NCI-H460 (cell line): ENCODE measurements at places on chromosomes 2 and 18.

GRCh38 chr18:76377359-76377756, 117.7 kb downstream of the ZNF516 start:
- no peak for DNase-seq

GRCh38 chr2:127740665-127741288, 39.5 kb downstream of the SFT2D3 start:
- DNase-seq: no peak

GRCh38 chr18:48831802-48832201, 119.0 kb downstream of the SMAD7 start:
- DNase-seq: no peak

- DNase-seq: no peak
Measured at GRCh38 chr2:239392688-239393387, 8.0 kb downstream of the HDAC4 start.

DNA sequence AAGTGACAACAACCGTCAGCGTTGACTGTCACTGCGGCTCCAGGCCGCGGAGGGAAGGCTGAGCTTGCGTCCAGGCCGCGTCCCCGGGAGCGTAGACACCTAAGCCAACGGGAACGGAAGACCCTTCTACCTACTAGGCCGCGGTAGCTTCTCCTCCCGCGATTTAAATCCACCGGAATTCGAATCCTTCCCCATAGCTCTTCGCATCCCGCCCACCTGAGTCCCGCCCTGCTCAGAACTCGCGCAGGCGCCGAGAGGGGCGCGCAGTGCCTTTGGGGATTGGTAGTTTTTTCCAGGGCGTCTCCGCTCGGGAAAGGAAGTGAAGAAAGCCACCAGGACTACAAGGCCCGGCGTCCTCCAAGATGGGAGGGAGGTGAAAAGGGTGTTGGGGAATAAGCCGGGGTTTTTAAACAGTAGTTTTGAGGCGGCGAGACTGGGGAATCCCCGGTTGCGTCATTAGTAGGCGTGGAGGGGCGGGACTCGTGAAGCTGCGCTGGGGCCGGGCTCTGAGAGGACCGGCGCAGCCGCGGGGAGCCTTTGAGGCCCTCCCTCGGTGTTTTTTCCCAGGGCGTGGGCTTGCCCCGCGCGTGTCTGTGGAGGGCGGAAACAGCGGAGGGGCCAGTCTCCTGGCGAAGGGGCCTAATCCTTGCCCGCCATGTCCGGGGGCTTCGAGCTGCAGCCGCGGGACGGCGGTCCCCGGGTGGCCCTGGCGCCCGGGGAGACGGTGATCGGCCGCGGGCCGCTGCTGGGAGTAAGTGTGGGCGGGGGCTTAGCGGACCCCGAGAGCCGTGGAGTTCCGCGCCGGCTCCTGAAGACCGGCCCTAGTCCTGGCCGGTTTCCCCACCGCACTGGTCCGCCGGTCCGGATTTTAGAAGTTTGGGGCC, at the start of the genes APLF and FBXO48:
TSS of gene APLF (plus strand) at position 509 of the 884 bp plus-strand sequence. CDS start at position 656, 147 bp downstream.
TSS of gene FBXO48 (minus strand) at position 218 of the 884 bp plus-strand sequence. CDS start 2,149 bp downstream, outside the sequence.
- peak; percentile 99 for DNase-seq

- DNase-seq: no peak
Measured at GRCh38 chr18:44671914-44672313, 8.8 kb upstream of the SETBP1 start.
